Stimulated activated naive CD8-positive, alpha-beta T cell treated with anti-CD3 and anti-CD28 coated beads, Interleukin-15, Interleukin-2, amounts not matched to agents 100 U/mL and 50 U/mL, for 24 hours (primary cell): ENCODE measurements at places on chromosomes 5 and 9.

DNA sequence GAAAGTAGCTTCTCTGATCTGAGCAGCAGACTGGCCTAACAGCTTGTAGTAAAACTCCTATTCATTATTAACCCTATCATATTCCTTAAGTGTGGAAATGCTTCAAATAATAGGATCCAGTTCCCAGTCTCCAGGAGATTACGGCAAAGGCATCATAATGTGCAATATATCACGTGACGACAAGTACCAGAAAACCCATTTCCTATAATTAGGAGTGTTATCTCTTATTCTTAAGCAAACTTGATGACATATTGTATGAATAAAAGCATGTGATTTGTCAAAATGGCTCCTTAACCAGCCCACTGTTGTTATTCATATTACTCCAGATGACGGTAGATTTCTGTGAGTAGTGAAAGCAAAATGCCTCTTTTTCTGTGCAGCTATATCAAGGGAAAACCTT lies 2.9 kb downstream of the SV2C start:
- no peak for DNase-seq

DNA sequence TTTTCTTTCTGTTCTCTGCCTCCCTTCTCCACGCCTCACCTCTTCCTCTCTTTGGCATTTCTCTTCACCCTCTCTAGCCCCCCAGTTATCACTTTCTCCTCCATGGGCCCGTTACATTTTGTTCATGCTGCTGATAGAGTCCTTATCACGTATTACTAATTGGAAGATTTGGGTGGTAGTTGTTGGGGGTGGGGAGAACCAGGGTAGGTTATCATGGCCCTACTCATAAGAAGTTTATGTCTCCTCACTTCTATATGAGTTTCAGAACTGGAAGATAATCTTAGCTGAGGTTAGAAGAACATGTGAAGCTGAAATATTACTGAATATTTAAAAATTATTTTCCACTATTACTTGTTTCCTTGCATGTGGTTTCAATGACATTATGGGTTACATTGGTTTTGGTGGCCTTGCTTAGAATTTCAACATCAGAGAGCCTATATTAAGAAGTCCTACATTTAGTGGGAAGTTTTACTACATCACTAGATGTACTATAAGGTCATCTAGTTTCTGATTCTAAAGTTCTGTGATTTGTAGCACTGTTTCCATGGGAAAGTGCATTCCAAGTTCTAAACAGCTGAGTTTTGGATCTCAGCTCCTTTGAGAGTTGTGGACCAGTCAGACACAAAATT lies 36.8 kb downstream of the PIP5K1B start:
- no peak for DNase-seq

DNA sequence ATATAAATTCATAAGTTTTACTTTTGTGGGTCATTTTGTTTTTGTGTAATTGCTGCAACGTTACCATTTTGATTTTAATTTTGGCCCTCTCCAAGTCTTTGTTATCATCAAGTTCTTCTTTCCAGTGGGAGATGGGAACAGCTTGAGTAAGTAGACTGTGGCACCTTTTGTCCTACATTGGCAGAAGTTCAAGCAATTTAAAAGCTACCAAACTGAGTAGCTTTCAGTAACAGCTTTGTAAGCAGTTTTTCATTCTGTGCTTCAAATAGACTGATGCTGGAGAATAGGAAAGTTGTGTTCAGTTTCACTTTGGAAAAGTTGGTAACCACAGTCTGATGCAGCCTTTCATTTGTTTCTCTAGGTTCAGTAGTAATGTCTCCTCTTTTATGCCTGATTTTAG lies 47.8 kb upstream of the TMED7 start:
- DNase-seq: no peak

- peak; percentile 6 for DNase-seq
Measured at GRCh38 chr9:107137495-107138202, 145.4 kb upstream of the RAD23B start.

DNA sequence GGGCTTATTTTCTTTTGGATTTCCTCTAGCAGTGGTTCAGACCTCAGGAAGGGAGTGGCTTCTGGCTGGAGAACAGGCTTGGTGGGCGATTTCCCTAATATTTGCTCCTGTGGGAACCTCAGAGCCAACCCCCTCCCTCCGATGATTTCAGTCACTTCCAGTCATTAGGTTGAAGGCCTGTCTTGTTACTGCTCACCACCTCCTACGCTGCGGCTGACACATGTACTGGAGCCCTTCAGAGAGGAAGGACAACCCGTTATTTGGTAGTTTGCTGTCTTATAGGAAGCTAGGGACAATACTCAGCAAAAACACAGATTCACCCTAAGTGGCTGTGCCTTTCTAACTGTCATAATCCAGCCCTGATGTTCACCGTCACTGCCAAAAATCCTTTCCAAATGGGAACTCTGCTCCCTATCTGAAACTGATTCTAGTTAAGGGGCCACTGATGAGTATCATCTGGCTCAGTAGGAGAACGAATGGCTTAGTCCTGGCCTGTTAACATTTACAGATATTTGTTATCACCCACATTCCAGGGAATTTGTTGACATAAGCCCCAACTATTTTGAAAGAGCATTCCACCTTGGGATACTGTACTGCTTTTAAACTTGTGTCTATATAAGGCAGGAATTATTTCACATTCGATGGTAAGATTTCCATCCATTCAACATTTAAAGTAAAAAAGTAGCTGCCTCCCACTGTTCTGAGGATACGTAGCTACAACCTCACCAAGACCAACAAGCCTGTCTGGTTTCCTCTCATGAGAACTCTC lies 29.3 kb upstream of the ANKH start:
- DNase-seq: no peak

DNA sequence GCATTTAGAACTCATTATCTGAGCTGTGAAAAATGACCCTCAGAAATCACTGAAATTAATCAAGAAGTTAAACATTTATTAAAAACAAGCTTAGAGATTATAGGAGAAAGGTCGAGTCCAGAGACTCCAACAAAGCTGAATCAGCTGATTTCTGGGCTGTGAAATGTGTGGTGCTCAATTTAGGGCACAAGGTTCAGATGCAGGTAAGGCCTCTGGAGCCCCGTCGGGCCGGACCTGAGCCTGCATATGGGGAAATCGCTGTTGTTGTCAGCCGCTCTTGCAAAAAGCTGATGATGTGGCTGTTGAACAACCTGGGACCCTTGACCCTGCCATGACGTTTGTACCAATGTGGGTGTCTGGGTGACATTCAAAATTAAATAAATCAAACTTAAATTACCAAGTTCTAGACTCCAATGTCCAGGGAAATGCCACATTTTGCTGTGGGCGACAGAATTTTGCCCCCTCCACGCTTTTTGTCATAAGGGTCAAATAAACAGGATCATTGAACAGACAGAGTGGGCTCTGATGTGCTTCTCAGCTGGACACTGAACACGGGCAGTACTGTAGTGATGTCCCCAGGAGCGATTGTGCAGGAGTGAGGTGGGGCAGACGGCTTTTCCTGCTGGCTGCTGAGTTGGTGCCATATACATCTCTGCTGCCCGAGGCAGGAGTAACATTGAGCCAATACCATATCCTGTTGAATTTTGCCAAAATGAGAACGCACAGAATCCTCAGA lies 27.2 kb upstream of the FBP1 start:
- DNase-seq: no peak

GRCh38 chr5:119070578-119070827 lies 384 bp upstream of the DMXL1 start:
- DNase-seq: no peak

DNA sequence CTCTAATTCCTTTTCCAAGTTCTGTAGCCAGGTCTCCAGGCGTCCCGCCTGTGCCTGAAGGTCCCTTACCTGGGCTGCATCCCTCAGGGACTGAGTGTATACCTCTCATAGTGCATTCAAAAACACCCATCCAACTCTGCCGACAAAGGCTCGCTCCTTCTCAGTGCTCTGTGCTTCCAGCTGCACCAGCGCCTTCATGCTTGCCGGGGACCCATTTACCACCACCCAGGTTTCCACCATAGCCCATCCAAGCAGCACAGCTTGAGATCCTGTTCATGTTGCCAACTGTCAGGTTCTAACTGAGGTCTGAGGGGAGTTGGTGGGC lies 794.5 kb downstream of the EFNA5 start:
- no peak for DNase-seq

GRCh38 chr9:105539452-105539851 lies 18.5 kb upstream of the FKTN start:
- DNase-seq: no peak

GRCh38 chr5:12204761-12205160 lies 300.5 kb upstream of the CTNND2 start:
- DNase-seq: no peak

DNA sequence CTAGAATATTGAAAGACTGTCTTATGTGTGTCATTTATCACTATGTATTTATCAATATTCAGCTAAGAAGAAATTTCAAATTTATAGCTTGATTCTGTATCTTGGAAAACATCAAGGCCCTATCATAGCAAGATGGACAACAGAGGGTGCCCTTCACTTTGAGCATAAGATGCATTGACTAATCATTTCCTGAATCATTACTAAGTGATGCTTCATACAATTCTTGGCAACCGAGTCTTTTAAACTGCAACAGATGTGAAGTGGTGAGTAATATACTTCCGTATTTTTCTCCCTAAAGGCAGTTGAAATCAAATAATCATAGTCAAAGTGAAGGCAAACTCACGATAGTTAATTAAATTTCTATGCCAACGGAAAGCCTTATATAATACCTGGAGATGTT lies 318.6 kb upstream of the RGMB start:
- DNase-seq: no peak

GRCh38 chr5:27140831-27141230 lies 102.4 kb upstream of the CDH9 start:
- no peak for DNase-seq

DNA sequence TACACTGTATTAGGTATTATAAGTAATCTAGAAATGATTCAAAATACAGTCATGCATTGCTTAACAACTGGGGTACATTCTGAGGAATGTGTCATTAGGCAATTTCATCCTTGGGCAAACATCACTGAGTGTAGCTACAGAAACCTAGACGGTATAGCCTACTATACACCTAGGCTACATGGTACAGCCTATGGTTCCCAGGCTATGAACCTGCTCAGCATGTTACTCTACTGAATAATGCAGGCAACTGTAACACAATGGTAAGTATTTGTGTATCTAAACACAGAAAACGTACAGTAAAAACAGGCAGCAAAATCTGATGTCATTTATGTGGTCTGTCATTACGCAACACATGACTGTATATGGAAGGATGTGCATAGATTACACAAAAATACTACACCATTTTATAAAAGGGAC lies 96.8 kb downstream of the RAPGEF6 start:
- no peak for DNase-seq

GRCh38 chr9:116274293-116274692 lies 120.7 kb downstream of the PAPPA start:
- DNase-seq: no peak

DNA sequence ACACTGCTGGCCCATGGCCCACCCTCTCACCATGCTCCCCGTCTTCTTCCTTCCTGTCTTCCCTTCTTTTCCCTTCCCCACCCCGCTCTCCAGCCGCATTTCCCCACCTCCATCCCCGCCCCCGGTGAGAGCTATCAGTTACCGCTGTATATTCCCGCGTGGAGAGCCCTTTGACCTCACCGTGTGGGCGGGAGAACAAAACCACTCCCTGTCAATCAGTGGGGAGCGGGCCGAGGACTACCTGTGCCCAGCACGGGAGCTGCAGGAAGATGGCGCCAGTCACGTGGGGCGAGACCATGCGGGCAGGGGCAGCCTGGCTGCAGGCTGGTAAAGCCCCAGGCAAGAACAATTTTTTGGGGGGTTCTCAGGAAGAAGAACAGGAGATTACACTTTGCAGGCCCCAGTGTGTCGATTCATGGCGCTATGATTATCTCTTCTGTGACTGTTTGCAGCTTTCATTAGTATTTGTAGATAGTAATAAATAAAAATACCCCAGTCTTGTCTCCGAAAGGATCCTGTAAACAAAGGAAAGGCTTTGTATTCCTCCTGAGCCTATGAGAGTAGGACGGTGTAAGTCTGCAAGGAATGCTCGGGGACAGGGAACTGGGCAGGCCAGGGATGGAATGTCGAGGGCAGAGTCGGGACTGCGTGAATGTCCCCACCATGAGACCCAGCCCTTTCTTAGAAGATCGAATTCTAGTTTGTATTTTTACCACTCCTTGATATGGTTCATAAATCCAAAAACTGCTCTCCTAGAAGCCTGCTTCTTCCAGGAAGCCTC lies 14.8 kb upstream of the DMRT1 start:
- no peak for DNase-seq

DNA sequence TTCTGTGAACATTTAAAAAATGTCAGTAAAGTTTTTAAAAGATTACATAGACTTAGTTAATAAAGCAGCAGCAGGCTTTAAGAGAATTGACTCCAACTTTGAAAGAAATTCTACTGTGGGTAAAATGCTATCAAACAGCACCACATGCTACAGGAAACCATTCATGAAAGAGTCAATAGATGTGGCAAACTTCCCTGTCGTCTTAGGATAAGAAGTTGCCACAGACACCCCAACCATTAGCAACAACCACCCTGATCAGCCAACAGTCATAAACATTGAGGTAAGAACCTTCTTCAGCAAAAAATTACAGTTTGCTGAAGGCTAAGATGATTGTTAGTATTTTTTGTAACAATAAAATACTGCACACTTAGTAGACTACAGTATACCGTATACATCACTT lies 278.2 kb downstream of the CSNK1G3 start:
- DNase-seq: no peak

DNA sequence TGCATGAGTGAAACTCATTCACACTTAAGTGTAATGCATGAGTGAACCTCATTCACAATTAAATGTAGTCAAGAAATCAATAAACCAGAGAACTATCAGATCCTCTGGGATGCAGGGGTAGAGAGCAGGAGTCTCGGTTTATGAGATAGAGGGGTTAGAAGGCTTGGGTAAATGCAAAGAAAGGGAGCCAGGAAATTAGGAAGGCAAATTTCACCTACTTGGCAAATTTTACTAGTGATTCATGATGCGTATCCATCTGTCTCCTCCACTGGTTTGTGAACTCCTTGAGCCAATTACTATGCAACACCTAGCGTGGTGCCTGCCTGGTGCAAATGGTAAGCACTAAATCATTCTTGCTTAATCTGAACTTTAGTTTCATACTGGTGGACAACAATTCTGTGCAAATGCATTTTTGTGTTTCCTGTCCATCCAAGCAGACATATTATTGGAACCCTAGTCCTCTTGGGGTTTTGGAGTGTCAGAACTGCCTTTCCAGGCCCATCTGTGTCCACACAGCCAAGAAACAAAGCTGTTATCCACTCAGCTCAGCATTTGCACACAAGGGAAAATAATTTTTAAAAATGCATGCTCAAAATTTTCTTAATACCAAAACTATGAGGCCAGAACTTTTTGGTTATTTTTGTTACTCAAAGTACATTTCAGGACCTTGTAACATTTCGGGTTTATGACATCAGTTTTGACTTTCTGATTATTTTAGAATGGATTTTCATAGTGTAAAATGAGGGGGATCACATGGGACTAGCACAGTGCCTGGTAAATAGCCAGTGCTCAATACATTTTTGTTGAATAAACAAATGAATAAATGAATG lies 5.2 kb downstream of the HAPLN1 start:
- no peak for DNase-seq

- DNase-seq: no peak
Measured at GRCh38 chr5:167937635-167937998, 353.8 kb upstream of the WWC1 start.
